Right hindlimb (tissue), 1 donor: ENCODE measurements at places on chromosomes 7 and 10.

- no peak for DNase-seq
Measured at GRCh38 chr10:120949609-120950031, 98.5 kb downstream of the WDR11 start.

DNA sequence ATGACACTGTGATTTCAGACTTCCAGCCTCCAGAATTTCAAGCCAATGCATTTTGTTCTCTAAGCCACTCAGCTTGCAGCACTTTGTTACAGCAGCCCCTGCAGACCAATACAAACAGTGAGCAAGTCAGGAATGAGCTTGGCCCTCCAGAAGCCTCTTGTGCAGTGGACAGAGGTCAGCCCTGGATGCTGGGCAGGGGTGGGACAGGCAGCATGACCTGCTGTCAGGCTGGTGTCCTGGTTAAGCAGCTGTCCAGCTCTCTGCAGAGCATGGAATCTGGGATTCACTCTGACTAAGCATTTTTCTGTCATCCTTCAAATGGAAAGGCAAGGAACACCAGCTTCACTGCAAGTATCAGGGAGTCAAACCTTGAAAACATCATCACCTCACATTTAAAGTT lies 85.5 kb upstream of the GDF10 start:
- DNase-seq, result no peak

DNA sequence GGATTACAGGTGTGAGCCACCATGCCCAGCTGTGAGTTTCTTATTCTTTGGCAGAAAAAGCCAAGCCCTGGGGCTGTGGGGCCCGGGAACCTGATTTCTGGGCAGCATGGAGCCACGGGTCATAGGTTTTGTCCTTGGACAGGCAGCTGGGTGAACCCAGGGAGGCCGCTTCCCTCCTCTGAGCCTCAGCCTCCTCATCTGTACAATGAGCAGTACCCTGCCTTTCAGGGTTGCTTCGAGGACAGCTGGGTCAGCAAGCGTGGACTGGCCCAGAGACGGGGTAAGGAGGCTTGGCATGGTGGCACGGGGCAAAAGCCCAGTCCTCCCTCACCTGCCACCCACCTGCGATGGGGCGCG lies 84.1 kb upstream of the GNA12 start:
- DNase-seq, result no peak

GRCh38 chr7:158302274-158303070 lies 285.2 kb downstream of the PTPRN2 start:
- DNase-seq, result no peak
